Foreskin fibroblast (primary cell): ENCODE measurements at places on chromosomes 6 and 20.

- DNase-seq = peak; percentile 14
Observed at GRCh38 chr6:50128420-50129005, 78.8 kb upstream of the DEFB112 start.

DNA sequence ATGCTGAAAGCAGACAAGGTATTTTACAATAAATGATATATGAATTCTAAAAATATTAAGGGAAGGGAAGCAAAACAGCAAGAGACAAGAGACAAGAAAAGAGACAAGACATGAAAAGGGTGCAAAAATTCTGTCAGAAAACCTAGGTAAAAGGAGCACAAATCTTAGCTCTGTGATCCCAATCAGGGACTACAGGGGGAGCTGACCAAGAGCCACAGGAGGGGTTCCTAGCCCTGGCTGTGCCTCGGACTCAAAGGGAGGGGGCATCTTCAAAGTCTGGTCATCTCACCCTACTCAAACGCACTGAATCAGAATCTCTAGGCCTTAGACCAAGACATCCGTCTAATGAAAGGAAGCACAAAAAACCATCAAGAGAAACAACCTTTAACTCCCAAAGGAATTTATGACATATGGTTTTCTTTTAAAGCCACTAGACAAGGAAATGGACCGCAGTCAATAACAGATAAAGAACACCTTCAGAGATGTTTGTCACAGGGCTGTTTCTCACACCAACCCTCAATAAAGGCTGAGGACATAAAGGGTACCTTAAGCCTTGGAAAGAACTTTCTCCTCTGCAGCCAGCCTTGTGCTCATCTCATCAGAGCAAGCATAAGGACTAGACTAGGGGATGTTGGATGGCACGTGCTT, 130.4 kb upstream of the CDYL start:
- no peak for DNase-seq

- DNase-seq = no peak
Observed at GRCh38 chr6:170509723-170510018, 43.4 kb downstream of the PSMB1 start.

GRCh38 chr6:88499845-88500699, 333.9 kb upstream of the CNR1 start:
- DNase-seq = no peak

DNA sequence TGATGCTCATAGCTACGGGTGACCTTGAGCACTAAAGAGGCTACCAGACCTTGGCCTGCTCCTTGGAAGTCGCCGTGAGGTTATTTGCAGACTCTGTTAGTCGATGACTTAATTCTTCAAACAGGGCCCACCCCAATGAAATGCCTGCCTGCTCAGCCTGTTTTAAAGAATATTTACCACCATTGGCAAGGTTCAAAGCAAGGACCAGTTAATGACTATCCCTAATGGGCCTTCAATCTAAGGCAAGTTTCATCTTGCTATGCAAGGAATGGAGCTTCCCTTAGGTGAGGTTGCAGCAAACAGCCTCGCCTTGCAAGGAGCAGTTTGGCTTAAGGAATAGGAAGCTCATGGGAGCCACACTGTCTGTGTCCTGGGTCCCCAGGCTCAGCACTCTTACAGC, 22.9 kb upstream of the SPO11 start:
- no peak for DNase-seq

GRCh38 chr6:163387317-163387716, 27.2 kb upstream of the QKI start:
- no peak for DNase-seq

DNA sequence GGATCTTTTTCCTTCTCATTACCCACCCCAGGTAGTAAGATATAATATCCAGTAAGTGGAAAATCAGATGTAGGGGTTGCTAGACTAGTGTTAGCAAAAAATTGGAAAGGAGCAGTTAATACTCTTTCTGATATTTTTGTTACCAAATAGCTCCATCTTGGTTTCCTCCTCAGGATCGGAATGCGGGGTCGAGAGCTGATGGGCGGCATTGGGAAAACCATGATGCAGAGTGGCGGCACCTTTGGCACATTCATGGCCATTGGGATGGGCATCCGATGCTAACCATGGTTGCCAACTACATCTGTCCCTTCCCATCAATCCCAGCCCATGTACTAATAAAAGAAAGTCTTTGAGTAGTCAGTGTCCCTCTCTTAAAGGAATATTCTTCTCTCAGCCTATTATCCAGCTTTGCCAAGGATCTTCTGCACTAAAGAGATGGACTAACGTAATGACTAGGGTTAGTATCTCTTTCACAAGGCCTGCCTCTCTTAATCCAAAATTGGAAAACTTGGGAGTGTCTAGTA, 1.5 kb downstream of the ROMO1 start:
- no peak for DNase-seq

- DNase-seq = no peak
Observed at GRCh38 chr6:168127384-168127868, 48.4 kb upstream of the FRMD1 start.

- DNase-seq = no peak
Observed at GRCh38 chr20:57940376-57940775, 230.6 kb upstream of the PMEPA1 start.

- DNase-seq = no peak
Observed at GRCh38 chr20:1712634-1713624, 55.4 kb upstream of the SIRPG start.

GRCh38 chr20:8301655-8302054, 169.6 kb downstream of the PLCB1 start:
- no peak for DNase-seq

DNA sequence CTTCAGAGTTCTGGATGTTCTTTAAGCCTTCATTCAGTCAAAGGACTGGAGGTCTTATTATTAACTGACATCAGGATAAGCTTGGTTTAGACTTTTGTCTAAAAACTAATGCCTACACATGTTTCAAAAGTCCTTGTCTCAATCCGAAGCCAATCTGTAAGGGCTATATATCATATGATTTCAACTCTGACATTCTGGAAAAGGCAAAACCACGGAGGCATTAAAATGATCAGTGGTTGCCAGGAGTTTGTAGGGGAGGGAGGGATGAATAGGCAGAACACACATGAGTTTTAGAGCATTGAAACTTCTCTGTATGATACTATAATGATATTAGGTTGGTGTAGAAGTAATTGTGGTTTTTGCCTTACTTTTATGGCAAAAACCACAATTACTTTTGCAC, 1285.8 kb upstream of the CITED2 start:
- no peak for DNase-seq

DNA sequence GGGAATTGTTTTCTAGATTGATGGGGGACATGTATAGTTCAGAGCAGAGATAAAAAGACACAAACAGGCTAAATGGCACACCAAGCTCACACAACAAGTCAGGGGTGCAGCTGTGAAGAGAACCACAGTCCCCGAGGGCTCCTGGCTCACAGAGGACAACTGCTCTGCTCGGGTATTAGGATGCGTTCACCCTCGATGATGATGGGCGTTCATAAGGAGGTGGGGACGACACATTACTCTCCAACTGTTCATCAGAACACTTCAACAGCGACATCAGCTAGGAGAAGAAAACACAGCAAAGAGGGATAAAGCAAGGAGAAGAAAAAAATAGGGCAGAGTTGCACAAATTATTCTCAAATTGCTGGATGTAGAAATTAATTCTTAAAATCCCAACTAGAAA, 174.8 kb upstream of the RREB1 start:
- DNase-seq = no peak

DNA sequence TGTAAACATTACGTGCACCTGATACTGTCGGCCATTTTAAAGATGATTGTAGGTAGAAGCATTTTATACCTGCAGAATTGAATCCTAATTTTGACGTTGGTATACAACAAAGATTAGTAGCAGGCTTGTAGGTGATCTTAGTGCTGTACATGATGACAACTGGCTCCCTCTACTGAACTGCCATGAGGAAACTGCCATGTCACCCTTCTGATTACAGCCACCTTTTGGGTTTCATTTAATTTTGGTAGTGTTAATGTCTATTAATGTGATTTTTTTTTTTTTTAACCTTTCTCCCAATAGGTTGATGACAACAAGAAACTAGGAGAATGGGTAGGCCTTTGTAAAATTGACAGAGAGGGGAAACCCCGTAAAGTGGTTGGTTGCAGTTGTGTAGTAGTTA, 2.3 kb downstream of the RPS12 start:
- DNase-seq = peak; percentile 7

GRCh38 chr6:117534974-117535373, 52.5 kb downstream of the DCBLD1 start:
- no peak for DNase-seq

DNA sequence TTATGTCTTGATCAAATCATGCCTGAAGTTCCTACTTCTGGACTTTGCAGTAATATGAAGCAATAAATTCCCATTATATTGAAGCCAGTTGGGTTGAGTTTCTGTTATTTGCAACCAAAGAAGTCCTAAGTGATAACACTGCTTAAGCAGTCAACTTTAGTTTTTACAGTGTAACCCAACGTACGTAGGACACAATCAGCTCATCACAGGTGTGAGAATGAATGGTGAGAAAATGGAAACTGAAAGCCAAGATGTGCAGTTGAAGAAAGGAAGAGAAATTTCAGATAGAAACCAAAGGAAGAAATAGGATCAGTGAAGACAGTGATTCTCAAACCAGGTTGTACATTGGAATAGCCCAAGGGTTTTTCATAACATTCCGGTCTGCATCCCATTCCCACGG, 211.4 kb upstream of the ZFP64 start:
- DNase-seq = no peak

- no peak for DNase-seq
Observed at GRCh38 chr20:49431329-49431728, 51.1 kb downstream of the KCNB1 start.

DNA sequence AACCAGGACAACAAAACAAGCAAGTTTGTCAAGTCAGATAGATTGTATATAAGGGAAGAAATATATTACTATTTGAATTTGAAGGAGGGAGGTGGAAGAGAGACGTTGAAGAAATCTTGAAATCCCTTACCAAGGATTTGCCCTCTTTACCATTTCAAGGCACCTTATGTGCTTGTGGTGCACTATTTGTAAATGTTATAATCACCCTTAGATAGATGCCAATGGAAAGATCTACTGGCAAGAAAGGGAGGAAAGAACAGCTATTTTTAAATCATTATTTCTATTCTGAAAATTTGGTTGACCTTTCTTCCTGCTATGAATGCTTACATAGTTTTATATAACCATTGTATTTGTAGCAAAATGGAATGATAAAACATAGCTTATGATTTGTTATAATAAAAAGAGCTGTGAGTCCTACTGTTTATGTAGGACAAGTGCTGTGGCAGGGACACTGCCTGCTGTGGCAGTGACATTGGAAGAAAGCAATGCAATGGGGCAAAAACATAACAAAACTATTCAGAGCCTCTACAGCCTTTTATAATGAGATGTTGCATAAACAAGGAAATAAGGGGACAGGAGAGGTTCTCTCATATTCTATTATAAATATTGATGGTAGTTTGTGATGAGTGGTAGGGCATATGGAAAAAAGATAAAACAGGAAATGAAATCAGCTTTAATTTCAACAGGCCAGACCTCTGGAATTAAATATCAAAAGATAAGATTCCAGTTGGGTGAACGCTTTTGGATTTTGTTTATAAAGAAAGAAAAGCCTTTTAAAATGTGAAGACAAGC, 1145.2 kb upstream of the GJE1 start:
- no peak for DNase-seq
